ENCODE measurements at places on chromosomes 4 and X.

GRCh38 chr4:123412700-123413512, 16.3 kb downstream of the SPRY1 start:
- no peak for DNase-seq

- no peak for DNase-seq
These were observed 155.3 kb upstream of the TEX13A start for GRCh38 chrX:105375816-105376215.

- no peak for DNase-seq
These were observed 2.4 kb upstream of the TBL1X start for GRCh38 chrX:9462456-9462855.

DNA sequence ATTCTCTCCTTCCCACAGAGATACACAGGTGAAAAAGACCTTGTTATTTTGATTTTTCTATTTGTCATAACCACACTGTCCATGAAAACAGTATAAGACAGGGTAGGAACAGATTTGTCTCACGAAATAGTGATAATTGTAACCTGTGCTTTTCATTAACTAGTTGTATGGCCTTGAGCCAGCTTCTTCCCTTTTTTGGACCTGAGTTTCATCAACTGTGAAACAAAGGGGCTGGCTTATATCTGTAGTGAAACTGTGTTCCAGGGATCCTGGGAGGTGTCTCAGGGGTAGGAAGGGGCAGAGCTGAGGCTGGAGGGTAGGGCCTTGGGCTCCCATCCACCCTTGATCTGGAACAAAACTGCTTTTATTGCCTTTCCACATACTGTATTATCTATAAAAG, 50.9 kb downstream of the MED28 start:
- DNase-seq = no peak

Measured in Ammon's horn (tissue), 1 donor.